ENCODE measurements at places on chromosomes 3 and 15.

DNA sequence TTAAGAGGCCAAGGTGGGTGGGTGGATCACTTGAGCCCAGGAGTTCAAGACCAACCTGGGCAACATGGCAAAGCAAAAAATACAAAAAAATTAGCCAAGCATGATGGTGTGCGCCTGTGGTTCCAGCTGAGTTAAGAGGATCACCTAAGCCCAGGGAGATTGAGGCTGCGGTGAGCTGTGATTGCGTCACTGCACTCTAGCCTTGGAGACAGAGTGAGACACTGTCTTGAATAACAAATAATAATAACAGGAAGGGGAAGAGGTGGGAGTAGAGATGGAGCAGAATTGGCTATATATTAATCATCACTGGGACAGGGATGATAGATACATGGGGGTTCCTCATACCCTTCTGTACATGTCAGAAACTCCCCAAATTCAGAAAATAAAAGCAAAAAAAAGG is 23.8 kb upstream of the NMB start:
- DNase-seq = no peak

DNA sequence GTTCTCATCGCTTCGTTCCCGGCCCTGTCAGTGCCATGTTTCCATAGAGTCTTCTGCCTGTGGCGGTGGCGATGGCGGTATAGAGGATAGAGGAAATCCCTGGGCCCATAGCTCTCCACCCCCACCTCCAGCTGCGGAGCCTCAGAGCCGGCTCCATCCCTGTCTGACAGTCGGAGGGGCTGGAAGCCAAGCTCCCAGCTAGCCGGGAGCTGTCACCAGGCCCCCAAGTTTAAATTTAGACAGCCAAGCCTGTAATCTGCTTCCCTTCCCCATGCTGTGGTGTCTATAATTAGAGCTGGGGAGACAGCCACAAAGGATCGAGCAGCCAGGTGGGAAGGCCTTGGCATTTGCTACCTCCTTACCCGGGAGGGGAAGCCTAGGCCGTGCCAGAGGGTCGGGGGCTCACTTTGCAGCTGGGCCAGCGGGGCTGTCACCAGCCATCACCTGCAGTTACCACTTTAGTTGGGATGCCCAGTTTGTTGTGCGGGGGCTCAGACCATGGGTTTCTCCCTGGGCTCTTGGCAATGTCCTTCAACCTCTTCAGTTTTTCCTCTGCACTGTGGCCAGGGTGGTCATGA is 56.3 kb upstream of the SEC13 start:
- no peak for DNase-seq

DNA sequence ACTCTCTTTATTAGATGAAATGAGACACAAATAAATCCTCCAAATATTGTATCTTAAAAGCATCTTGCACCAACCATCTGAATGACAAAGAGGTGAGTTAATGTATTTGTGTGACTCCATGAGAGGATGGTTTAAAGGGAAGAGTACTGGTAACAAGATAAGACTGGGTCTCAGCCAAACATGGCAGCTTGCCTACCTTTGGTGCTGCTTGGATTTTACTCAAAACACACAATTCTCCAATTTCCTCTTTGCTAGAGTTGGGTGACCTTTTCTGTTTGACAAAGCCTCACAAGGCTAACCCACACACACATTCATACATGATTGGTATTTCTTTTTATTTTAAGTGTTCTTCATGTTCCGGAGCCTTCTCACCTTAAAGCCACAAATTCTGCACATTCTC is 506.4 kb downstream of the FGF12 start:
- DNase-seq = no peak

DNA sequence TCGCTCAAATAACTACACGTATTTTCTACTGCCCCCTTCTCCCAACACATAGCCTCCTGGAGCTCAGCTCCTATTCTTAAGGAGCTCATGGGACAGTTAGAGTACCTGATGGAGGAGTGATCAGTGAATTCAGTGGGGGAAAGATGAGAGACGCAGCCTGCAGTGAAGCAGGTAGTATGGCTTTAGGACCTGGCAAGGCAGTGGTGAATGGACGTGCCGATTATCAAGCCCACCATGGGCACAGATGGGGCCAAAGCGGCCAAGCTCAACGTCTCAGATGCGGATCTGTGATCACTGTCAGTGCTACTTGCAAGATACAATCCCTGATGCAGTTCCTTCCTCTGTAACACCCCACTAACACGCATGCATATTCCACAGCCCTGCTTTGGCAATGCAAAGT is 45.8 kb upstream of the ATP2B2 start:
- no peak for DNase-seq

DNA sequence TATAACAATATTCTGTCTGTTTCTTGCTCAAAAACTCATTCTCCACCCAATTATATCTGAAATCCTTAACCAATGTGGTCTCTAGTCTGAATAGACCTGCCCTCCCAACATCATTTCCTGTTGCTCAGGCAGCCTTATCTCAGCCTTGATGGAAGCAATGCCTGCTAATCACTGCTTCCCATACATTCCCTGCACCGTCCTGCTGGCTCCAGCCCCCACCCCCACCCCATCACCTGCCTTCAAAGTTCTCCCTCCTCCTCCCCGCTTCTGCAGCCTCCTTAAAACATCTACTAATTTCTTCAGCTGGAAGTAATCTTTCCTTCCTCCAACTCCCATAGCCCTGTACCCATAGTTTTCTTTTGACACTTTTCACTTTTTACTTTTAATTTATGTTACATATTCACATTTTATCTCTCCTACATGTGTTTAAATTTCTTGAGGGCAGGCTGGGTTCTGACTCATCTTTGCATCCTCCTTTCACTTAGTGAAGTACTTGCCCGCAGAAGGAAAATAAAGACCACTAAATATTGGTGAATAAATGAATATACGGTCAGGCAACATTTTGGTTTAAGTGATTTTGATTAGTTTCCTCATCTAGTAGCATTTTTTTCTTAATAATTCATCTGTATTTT is 98.2 kb downstream of the MEIS2 start:
- no peak for DNase-seq

DNA sequence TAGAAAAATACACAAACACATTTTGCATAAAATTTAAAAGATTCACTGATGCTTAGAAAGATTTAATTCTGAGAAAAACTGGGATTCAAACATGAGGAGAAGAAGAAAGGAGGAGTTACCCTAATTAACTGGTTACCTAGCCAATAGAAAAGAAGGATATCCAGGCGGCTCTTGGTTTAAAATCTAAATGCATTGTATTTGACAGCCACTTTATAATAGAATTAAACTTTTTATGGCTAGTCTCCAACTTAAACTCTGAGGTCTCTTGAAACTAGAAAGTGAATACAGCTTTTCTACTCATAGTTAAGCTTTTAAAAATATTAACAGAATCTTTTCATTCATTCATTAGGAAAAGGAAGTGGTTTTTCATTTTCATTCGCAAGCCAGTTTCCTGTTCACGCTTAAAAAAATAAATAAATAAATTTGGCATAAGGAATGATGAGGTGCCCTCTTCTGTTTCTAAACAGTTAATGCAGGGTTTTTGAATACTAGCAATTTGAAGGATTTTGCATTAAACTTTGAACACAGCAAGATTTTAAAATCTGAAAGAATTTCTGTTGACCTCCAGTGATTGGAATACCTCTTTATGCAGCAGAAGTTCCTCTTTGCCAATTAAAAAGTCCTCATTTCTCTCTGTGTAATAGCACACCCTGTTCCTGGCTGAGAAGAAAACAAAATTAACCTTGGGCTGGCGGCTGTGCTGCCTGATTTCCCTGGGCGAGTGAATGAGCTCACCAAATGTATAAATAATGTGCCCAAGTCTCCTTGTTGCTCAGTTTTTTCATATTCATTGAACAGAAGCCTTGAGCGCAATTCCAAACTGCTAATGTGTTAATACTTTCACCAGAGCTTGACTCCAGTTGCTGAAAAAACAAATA is 105.1 kb downstream of the ZMAT3 start:
- DNase-seq = no peak

DNA sequence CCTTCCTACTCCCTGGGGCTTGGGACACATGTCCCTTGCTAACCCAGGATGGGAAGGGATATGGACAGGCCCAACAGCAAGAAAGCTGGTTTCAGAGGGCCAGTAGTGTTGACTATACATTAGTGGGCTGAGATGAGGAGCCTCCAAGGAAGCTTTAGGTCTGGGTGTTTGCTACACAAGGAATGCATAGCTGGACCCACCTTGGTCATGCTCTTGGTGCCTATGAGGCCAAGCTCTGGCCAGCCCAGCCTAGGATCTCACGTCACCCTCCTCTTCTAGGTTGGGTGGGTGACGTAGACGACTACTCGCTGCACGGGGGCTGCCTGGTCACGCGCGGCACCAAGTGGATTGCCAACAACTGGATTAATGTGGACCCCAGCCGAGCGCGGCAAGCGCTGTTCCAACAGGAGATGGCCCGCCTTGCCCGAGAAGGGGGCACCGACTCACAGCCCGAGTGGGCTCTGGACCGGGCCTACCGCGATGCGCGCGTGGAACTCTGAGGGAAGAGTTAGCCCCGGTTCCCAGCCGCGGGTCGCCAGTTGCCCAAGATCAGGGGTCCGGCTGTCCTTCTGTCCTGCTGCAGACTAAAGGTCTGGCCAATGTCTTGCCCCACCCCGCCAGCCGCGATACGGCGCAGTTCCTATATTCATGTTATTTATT is 653 bp upstream of the WDR6 start:
- peak; percentile 41 for DNase-seq

DNA sequence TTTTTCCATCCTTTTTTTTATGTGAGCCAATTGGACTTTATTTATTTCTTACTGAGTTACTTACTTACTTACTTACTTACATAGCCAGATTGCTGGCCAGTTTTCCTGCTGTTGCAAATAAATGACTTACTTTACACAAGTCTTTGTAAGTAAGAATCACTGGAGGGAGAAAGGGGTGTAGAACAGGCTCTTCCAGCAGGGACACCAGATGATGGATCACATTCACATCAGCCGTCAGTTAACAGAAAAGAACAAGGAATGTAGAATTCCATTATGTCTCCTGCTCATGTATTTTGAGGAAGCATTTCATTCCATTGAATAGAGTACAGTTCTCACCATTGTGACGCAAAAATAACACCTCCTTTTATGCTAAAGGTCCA is 188.6 kb downstream of the FNDC3B start:
- no peak for DNase-seq

DNA sequence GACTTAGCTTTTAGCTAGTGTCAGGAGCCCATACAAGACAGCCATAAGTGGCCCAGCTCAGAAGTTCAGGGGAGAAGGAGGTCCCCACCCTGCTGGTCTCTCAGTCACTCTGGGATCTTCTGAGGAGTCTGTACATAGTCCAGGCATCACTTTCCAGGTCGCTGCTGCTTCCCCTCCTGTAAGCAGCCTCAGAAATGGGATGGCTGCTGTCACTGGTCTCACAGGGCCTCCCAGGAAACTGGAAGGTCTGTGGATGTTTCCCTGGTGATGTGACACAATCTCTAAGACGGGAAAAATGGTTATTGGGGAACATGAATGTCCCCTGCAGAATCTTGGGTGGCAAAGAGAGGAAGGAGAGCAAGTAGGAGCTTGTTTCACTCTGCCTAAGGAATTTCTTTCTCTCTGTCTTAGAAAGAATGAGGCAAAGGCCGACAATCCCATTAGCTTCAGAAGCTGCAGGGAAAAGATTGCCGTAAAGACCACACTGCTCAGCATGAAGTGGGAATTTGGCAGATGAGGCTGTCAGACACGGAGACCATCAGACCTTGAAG is 43.2 kb upstream of the TNFAIP8L3 start:
- no peak for DNase-seq

- DNase-seq = no peak
Measured at GRCh38 chr15:69793431-69793780, 304.3 kb downstream of the TLE3 start.

- no peak for DNase-seq
Measured at GRCh38 chr3:98359993-98360675, 6.5 kb downstream of the OR5K4 start.

- DNase-seq = no peak
Measured at GRCh38 chr3:45026957-45027356, 854 bp downstream of the CLEC3B start.

- no peak for DNase-seq
Measured at GRCh38 chr15:66865622-66866611, 163.9 kb downstream of the SMAD6 start.

DNA sequence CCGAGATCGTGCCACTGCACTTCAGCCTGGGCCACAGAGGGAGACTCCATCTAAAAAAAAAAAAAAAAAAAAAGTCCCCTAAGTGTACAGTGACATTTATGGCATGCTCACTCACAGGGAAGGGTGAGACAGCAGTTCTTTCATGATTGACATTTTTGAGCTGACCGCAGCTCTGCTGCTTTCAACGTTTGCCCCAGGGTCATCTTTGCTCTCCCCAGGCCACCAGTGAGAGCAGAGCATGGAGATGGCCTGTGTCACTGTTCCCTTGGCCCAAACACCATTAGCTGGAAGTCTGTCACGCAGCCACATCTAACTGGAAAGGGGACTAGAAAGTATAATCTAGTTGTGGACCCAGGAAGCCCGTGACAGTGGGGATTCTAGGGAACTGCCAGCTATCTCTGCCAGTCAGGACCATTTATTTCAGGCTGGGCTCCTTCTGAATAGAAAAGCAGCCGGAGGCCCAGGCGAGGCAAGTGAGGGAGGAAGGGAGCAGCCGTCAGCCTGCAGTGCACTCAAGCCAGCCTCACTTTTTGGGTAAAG is 193.4 kb upstream of the HES1 start:
- DNase-seq = no peak

DNA sequence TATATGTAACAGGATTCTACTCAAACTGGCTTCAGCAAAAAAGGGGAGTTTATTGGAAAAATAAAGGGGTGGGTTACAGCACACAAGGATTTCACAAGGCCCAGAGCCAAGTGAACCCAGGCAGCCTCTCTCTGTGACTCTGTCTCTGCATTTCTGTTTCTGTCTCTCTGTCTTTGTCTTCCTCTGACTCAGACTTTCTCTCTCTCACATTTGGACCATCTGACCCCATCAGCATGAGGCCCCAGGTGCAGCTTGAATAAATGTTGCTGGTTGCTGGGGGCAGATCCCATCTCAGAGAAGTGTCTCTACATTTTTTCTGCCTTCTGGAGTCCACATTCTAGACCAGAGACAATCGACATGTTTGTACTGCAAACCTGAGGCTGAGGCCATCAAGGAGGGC is 45.0 kb downstream of the RPLP1 start:
- DNase-seq = no peak

DNA sequence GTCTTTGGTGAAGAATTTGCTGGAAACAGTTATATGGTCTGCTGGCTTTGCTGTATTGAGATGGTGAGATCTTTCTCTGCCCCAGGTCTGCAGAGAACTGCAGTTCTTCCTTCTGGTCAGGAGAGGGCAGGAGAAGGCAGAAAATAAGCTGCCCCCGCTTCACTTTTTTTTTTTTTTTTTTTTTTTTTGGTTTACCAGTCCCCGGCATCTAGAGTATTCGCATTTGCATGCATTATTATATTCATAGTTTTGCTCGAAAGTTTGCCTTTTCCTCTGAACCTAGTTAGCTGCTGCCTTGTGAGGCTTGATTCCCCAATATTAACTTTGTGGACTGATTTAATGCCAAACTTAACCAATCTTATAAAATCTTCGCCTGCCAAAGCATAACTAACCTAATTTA is 10.6 kb upstream of the PARL start:
- DNase-seq = no peak

DNA sequence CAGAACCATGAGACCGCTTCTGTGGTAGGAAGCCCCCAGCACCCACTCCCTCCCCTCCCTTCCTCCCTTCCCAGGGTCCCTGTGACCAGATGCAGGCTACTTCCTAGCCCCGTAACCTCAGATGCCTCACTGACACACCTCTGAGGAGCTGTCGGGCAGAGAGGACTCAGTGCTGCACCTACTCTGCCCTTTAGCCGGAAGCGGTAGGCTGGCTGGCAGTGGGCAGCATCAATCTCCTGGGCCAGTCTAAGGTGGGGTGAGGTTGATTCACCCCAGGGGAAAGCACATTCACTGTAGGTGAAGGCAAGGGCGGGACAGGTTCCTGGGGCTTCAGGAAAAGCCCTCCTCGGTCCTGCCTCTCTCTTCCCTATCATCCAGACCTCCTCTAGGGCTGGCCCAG is 19.1 kb downstream of the CSRNP1 start:
- no peak for DNase-seq
